MCF 10A (cell line): ENCODE measurements at places on chromosomes 16 and 17. TPM values are rescaled to one million over a fixed set of nuclear protein-coding genes. Genes with fewer than 3 reads are reported as not detected.

GRCh38 chr17:57125866-57126265 is 40.8 kb downstream of the AKAP1 start:
- H3K4me3 ChIP-seq = no peak overlapping the region
- H3K36me3 ChIP-seq = peaks cover 38% of the 10 kb centered on the region
- no peak for DNase-seq

DNA sequence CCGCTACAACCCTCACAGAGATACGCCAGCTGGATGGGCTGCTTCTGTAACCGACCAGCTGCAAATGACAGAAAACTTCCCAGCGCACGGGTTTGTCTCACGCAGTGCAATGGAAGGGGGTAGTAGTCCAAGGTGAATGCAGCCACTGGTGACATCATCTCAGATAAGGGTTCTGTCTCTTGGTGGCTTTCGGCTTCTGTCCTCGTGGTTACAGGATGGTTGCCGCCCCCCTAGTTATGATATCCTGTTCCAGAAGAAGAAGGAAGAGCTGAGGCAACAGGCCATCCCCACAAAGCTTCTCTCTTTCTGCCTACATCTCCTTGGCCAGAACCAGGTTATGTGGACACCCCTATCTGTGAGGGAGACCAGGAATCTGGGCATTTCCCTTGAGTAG is 40.3 kb upstream of the BAHCC1 start:
- no peak for DNase-seq
- H3K27ac ChIP-seq = no peak overlapping the region
- peaks cover 5% of the 10 kb centered on the region for H3K4me1 ChIP-seq

DNA sequence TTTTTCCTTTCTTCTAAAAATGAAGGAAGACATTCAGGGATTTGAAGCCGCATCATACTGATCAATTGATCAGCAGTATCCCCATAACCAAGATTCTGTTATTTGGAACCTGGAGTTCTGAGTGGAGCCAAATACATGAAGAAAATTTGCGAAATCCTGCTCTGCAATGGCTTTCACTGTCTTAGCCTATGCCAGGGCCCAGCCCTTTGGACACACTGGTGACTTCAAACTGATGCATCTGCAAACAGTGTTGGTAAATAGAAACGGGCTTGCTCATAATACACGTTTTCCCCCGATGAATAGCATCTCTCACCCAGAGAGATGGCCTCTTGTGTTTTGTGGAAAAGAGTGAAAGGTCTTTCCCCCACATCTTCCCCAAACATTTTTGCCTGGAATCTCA is 87.6 kb upstream of the TOX3 start:
- H3K4me1 ChIP-seq = no peaks in the 10 kb centered on the region
- DNase-seq = no peak
- no peaks in the 10 kb centered on the region for H3K27me3 ChIP-seq
- no peak overlapping the region for H3K4me3 ChIP-seq
- no peaks in the 10 kb centered on the region for H3K36me3 ChIP-seq

GRCh38 chr17:66167189-66167815 is 24.6 kb downstream of the CEP112 start:
- no peaks in the 10 kb centered on the region for H3K4me1 ChIP-seq
- H3K36me3 ChIP-seq = no peaks in the 10 kb centered on the region
- no peak overlapping the region for H3K4me3 ChIP-seq
- no peak overlapping the region for H3K27ac ChIP-seq
- no peaks in the 10 kb centered on the region for H3K27me3 ChIP-seq

- no peaks in the 10 kb centered on the region for H3K4me1 ChIP-seq
- H3K27ac ChIP-seq = no peak overlapping the region
- peaks cover 52% of the 10 kb centered on the region for H3K36me3 ChIP-seq
- no peak overlapping the region for H3K4me3 ChIP-seq
- H3K27me3 ChIP-seq = no peaks in the 10 kb centered on the region
Observed at GRCh38 chr17:64572682-64573154, 65.9 kb downstream of the CEP95 start.

FZD2 gene
- total RNA-seq = 6.8 and 10.1 TPM in 2 replicates

HBA1 gene
- total RNA-seq = 2.2 and 2.9 TPM in 2 replicates

RANGRF gene
- total RNA-seq = 38.6 and 41.8 TPM in 2 replicates

UNC45B gene
- total RNA-seq = not detected in 2 replicates

IRX3 gene
- total RNA-seq = 15.7 and 17.6 TPM in 2 replicates

SKAP1 gene
- total RNA-seq = not detected in 2 replicates

PDE6G gene
- total RNA-seq = not detected in 2 replicates
